Stimulated activated CD8-positive, alpha-beta memory T cell treated with anti-CD3 and anti-CD28 coated beads, Interleukin-15, amount 100 ng/mL, for 48 hours (primary cell): ENCODE measurements at places on chromosomes 7 and 10.

DNA sequence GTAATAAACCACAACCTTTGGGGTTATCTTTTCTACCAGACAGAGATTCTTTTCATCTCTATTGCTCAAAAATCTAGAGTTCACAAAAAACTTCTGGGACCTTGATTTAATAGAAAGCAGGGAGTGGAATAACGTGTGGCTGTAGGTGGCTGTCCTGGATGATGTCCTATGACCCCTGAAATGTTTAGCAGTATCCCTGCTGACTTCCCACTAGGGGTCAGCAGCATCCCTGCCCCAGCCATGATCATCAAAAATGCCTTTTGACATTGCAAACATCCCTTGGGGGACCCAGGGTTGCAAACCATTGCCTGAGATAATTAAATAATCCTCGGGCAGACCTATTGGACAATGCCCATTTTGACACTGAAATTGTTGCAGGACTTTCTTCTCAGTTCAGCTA lies 177.1 kb downstream of the USP6NL start:
- no peak for DNase-seq

GRCh38 chr7:2214636-2215035 lies 18.1 kb downstream of the MAD1L1 start:
- DNase-seq = no peak

DNA sequence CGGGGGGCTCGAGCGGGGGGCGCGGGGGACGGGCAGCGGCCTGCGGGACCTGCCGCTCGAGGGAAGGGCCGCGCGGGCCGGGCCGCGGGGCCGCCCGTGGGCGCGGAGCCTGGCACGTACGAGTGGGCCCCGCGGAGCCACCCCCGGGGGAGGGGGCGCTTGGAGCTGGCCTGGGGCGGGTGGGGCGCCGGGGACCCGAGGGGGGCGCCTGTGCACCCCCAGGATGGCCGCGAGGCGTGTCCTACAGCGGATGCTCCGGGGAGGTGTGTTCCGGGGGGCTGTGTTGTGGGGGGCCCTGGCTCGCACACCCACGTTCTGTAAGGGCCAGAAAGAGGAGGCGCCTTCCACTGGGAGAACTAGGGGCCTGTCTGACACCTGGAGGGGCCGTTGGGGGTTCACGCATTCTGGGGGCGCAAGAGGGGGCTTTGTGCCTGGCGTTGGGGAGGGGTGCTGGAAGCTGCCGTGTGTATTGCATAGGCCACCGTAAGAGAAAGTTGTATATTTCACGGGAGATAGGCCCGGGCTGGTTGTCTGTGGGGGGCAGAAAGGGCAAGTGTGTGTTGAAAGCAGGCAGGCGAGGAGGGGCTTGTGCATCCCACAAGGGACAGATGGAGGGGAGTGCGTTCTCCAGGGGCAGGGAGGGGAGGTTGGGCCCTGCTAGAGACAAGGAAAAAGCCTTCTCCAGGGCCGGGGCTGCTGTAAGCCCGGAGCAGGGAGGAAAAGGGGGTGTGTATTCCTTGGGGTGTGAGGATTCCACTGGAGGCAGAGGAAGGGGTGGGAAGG lies 663 bp downstream of the VPS37D start:
- no peak for DNase-seq

DNA sequence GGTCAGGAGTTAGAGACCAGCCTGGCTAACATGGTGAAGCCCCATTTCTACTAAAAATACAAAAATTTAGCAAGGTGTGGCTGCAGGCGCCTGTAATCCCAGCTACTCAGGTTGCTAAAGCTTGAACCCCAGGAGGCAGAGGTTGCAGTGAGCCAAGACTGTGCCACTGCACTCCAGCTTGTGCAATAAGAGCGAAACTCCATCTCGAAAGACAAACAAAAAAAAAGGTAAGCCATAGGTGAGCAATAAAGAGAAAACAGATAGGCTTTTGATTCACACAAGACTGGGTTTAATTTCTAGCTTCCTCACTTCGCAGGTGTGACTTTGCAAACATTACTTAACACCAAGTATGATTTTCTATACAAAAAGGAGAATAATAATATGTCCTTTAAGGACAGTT lies 72.3 kb upstream of the ACBD5 start:
- no peak for DNase-seq

DNA sequence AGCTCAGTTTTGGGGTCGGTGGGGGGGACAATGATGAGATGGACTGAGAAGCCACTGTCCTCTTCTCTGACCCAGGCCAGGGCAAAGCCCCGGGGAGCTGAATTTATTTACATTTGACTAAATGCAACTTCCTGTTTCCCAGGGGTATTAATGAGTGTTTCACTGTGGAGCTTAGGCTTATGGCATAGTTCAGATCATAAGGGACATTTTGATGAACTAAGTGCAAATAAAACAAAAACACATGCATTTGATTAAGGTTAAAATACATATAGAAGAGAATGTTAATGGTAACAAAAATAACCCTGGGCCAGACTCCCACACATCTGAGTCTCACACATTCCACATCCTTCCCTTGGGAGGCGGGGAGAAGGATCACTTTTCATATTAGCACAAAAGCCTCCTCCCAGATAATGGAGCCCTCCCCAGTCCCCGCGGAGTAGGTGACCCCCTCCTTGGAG lies 320.6 kb downstream of the FRMD4A start:
- no peak for DNase-seq

DNA sequence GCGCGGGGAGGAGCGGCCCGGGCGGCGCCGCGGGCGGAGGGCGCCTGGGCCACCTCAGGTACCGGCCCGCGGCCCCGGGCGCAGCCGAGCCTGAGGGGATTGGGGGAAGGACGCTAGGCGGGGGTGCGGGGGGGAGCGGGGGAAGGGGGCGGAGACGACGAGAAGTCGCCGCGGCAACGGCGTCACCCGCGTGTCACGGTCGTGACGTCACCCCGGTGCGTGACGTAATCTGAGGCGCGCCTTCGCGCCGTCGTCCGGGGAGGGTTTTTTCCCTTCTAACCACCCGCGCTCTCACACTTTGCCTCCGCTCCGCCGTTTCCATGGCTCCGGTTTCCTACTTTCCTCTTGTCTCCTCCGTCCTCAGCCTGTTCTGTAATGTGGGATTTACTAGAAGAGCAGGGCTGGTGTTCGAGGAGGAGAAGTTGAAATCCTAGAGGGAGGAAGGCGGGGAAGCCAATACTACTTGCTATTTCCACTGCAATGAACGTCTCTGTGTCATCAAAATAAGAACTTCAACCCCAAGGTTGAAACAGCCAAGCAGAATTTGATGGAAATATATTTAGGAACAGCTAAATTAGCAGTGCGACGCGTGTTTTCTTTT lies at the start of gene BRAF:
BRAF (minus strand) TSS at position 109 of the 601 bp plus-strand sequence. CDS start 226 bp downstream, outside the sequence.
- peak; percentile 87 for DNase-seq

DNA sequence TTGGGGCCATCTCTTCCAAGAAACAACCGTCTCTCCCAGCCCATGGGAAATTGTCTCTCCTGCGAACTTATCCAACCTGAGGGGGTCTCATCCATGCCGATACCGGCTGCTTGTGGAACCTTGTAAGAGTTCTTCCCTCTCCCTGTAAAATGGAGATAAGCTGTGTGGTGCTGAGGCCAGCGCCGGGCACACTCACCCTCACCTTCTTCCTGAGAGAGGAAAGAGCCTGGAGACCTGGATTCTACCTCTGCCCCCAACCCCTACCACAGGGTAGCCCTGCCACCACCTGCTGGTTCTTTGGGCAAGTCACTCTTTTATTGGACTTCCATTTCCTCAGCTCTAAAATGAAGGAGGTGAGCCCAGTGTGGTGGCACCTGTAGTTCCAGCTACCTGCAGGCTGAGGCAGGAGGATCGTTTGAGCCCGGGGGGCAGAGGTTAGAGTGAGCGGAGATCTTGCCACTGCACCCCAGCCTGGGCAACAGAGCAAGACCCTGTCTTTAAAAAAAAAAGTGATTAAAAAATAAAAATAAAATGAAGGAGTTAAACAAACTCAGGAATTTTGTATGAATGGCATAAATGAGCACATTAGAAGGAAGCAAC lies 38.4 kb upstream of the PSAP start:
- no peak for DNase-seq

DNA sequence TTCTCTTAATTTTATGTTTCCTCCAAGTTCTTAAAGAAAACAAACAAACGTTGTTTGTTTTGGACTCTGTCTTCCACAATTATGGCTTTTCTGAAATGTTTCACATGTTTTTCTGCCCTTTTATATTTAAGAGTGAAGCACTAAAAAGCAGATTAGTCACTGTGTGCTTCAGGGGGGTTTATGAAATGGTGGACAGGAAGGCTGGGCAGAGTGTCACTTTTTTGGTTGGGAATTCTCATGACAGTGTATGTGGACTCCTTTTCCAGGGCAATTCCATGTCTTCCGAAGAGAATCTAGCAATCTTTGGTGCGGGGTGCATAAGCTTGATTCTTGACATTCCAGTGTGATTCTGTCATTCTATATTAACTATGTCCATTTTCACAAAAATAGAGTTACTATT lies 669.4 kb downstream of the PARD3 start:
- no peak for DNase-seq

DNA sequence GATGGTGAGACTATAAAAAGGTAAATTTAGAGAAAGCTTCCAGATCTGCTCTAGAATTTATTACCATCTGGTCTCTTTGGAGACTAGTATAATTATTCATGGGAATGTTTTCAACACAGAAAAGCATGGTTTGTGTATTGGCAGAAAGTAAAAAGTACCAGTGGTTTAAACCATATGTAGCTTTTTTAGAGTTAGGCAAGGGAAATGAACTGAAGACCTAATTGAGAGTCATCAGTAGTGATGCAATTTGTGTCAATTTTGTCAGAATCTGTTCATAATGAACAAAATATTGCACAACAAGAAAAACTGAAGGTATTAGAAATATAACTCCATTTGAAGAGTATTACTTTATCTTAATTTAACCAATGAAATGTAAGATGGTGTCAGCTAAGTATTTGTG lies 181.4 kb downstream of the ADK start:
- DNase-seq = no peak

DNA sequence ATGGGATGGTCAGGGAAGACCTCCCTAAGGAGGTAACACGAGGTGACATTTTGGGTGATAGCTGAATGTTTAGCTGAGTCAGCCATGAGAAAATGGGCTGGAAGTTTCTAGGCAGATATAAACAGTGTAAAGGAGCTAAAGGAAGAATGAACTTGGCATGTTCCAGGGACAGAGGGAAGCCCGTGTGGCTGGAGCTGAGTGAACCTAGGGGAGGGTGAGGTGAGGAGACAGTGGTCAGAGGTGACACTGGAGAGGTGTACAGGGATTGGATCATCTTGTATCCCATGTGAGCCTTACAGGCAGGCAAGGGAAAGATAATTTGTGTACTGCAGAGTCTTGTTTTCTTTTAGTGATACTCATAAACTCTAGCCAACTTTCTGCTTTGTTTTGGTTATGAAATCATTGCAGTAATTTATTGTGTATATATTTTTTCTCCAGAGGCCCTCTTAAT lies 1.8 kb downstream of the STARD3NL start:
- DNase-seq = no peak

DNA sequence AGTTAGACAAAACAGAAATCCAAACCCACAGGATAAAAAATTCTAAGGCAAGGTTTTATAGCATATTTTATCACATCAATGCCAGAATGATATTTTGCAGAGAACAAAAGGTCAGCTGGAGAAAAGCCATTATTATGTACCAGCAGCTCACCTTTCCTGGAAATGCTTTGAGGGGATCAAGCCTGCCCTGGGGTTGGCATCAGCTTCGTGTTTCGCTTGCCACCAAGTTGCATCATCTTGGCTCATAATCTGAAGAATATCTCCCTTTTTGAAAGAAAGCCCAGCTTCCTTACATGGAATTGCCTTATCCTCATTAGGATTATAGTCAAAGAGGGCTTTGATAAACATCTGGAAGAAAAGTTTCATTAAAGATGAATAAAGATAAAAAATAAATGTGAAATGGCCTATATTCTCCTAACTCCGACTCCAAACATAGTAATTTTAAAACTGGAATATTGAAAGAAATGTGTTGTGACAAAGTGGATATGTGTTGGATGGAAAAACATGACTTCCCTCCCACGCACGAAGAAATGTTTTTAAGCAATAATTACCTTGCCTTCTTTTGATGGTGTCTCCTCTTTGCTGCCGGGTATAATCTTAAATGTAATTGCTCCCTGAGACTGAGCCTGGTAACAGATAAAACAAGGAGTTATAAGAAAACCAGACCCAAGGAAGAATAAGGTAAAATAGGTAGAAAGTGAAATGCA lies 121.3 kb upstream of the ODAD2 start:
- DNase-seq = no peak

GRCh38 chr7:108001764-108002725 lies 916 bp downstream of the LAMB1 start:
- DNase-seq = no peak

DNA sequence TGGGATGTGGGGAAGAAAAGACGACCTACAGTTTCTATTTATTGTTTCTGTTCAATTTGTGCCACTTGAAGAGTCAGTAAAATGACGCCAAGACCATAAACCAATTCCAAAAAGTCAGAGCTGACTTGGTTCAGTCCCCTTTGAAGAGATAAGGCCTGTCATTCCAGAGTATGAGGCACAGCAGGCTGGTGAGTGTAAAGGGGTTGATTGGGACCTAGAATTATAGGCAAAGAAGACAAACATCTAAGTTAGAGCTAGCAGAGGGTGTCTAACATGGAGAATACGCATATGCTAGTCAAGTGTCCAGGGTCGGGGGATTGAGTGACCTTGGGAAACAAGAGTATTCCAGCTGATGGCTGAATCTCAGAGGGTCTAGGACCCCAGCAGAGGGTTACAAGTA lies 23.6 kb downstream of the NRP1 start:
- DNase-seq = no peak

DNA sequence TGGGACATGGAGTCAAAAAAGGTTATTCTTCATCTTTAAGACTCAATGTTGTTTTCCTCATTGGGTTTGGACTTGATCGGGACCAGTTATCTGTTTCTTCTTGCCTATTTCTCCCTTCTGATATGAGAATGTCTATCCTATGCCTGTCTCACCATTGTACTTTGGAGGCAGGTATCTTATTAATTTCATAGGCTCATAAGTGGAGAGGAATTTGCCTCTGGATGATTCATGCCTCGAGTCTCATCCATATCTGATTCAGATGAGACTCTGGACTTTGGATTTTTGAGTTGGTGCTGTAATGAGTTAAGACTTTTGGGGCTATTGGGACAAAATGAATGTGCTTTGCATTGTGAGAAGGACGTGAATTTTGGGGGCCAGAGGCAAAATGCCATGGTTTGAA lies 36.2 kb upstream of the CCDC7 start:
- DNase-seq = no peak

GRCh38 chr7:18425838-18426445 lies 69.6 kb upstream of the HDAC9 start:
- no peak for DNase-seq
